Kidney (tissue), 22 donors: ENCODE measurements at places on chromosomes 1 and 21. TPM values are rescaled to one million over a fixed set of nuclear protein-coding genes. Genes with fewer than 3 reads are reported as not detected.

- no peak for DNase-seq
- H3K36me3 ChIP-seq = no peaks in the 10 kb centered on the region
- no peak overlapping the region for H3K27ac ChIP-seq
- H3K27me3 ChIP-seq = no peaks in the 10 kb centered on the region
- no peaks in the 10 kb centered on the region for H3K4me1 ChIP-seq
These were observed 194.2 kb upstream of the JUN start for GRCh38 chr1:58978096-58978495.

SLC44A5 gene
- 5.0 TPM for polyA plus RNA-seq

GRCh38 chr21:32941263-32941662 lies 84.5 kb upstream of the OLIG2 start:
- DNase-seq = no peak
- H3K36me3 ChIP-seq = no peaks in the 10 kb centered on the region
- no peak overlapping the region for H3K27ac ChIP-seq
- peaks cover 2% of the 10 kb centered on the region for H3K4me1 ChIP-seq

DNA sequence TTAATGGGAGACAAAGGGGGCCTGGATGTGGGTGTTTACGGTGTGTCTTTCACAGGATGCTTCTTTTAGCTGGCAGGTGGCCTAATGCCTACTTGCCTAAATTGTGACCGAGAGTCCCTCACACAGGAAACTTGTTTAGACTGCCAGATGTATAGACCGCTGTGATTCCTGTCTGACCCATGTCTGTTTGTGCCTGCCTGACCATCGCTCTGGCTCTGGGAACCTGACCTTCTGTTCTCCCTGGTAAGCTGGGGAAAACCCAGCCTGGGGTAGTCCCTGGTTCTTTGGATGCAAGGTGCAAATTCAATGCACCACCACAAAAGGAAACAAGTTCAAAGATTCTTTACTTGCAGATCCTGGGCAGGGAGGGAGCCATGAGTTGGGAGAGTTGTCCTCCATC lies 68.4 kb downstream of the DMRTA2 start:
- H3K36me3 ChIP-seq = no peaks in the 10 kb centered on the region
- H3K4me3 ChIP-seq = no peak overlapping the region
- DNase-seq = no peak
- H3K4me1 ChIP-seq = no peaks in the 10 kb centered on the region
- H3K27ac ChIP-seq = no peak overlapping the region

DNA sequence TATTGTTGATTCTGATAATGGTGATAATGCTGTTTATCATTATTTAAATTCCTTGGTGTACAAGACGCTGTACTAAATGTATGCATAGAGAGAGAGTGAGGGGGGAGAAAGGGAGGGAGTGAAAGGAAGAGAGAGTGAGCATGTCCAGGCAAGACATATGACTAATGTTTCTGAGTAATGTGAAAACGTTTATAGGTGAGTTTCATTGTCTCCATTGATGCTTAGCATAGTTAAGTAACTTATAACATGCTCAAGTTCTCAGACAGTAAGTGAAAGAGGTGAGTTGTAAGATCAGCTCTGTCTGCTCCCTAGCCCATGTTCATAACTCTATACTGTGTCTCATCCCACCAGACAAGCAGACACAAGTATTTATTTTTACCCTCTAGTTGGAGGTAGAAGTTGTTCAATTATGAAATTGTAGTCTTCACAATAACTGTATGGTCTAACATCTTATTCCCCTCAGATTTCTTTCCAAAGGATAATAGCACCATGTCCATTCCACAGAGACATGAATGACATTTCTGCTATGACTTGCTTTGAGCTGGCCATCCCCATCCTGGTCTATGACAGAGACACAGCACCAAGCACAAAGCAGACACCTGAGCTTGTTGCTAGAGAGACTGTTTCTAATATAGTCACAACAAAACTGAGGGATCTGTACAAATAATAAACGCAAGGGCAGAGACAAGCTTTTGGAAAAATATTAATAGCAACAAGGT lies 285.1 kb downstream of the CACNA1E start:
- no peaks in the 10 kb centered on the region for H3K27me3 ChIP-seq
- no peaks in the 10 kb centered on the region for H3K4me1 ChIP-seq
- no peaks in the 10 kb centered on the region for H3K36me3 ChIP-seq
- H3K27ac ChIP-seq = no peak overlapping the region
- no peak for DNase-seq

VAV3 gene
- 61.6 TPM for polyA plus RNA-seq

DNA sequence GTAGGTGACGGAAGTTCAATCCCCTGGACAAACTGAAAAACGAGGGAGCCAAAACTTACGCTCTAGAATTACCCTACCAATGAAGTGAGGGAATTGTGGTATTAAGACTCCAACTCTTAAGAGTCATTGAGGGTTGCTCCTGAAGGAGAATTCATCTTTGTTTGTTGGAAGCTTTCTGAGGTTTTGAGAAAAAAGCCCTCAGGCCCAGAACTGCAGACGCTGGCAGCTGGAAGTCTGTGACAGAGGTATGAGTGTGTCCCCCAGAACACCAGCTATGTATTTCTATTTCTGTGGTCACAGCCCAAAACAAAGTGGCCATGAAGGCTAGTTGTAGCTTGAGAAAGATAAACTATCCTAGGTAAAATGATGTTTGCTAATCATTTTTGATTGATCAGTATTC lies 438.8 kb upstream of the B3GALT2 start:
- H3K36me3 ChIP-seq = no peaks in the 10 kb centered on the region
- H3K27ac ChIP-seq = no peak overlapping the region
- no peak for DNase-seq
- H3K4me1 ChIP-seq = no peaks in the 10 kb centered on the region
- H3K27me3 ChIP-seq = no peaks in the 10 kb centered on the region
